ENCODE measurements at places on chromosomes 3 and 15.

DNA sequence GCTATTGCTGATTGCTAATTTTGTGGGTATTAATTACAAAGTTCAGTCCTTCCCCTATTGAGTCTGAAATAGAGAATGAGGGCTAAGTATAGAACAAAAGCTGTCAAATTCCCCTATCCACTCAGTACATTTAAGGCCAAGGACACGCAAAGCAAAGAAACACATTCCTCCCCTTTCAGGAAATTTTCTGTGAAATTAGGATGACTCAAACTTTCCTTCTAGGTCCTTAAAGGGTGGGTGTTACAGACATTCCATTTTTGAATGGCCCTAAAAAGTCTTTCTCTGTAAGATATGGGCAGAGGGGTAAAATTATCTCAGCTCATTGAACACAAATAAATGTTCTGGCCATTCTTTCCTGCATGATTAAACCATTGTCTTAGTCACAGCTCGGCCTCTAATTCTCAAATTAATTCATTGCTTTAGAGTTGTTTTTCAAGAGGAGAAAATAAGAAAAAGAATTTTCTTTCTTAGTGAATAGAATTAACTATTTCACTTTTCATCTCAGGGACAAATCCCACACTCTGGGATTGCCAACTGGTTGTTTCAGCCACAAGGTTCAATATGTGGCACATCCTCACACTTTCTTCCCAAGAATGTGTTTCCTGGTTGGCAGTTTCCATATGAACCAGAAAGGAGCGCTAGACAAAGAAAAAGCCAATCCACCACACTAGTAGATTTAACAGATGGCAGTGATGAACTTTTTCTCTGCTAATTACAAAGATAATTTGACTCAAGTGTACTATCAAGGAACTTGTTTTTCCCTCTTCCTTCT, 424.1 kb downstream of the ZNF385D start:
- DNase-seq: peak; percentile 54

DNA sequence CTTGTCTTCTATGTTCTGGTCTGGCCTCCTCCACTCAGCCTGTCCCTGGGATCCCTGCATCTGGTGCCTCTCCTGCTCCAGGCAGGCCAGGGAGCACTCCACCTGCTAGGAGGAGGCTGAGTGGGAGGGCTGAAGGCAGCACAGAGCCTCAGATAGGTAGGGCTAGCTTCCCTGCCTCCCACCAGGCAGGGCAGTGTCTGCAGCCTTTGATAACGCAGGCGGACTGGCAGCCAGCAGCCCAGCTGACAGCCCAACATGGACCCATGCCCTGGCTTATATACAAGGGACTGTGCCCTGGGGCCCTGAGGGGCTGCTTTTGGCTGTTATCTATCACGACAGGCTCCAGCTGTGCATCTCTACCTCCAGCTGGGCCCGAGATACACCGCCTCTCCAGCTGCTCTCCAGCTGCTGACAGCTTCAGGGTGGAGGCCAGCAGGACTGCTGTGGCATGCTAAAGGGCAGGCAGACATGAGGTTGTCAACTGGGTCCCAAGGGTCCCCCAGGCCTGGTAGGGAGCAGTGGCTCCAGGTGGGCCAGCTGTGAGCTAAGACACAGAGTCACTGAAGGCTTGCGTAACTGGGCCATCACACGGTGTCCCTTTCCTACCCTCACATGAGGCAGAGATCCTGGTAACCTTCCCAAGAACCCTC, 5.2 kb upstream of the CLK3 start:
- peak; percentile 60 for DNase-seq

DNA sequence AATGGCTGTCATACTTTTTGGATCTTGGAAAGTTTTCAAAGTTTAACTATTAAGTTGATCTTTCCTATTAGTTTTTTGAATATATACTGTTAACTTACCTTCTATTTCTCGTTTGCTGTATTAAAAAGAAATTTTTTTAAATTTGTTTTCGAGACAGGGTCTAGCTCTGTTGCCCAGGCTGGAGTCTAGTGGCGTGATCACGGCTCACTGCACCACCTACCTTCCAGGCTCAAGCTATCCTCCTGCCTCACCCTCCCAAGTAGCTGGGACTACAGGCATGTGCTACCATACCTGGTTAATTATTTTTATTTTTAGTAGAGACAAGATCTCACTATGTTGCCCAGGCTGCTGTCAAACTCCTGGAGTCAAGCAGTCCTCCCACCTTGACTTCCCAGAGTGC, 4.6 kb downstream of the KNL1 start:
- DNase-seq: no peak

DNA sequence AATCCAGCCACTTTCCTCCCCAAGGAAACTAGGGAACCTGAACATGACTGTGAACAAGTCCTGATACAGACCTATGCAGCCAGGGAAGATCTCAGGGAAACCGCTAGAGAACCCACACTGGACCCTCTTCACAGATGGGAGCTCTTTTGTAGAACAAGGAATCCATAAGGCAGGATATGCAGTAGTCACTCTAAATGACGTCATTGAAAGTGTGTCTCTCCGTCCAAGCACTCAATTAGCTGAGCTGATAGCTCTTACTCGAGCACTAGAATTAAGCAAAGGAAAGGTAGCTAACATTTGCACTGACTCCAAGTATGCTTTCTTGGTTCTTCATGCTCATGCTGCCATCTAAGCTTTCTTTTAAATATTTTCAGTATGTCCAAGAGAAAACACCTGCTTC, 10.0 kb upstream of the SMCO1 start:
- no peak for DNase-seq

DNA sequence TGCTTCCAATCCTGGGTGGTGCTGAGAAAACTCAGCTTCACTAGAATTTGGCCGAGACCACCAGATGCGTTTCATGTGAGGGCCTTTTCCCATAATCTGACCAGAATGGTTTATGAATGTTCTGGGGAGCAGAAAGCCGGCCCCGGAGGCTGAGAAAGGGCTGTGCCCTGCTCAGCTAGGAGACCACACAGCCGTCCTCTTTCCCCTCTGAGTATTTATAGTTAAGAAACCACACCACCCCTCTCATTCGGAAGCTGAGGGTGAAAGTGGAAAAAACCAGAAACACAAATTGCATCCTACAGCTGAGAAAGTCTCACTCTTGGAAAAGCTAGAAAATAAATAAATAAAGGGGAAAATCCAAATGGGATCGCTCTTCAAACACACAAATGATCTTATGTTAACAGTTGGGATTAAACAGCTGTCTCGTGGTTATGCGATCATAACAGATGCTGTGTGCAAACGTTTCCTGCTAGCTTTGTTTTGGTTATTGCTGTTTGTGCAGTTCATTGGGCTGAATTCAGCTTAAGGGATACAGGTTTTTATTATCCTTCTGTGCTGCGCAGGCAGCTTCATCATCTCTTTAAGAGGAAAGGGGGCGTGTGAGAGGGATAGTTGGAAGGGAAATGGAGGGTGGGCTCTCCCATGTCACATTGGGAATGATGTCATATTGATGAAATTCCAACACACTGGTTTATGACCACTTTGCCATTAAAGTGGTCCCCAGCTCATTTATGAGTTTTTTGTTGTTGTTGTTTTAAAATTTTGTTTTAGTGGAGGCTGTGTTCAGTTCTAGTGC, 1026.2 kb upstream of the NR2F2 start:
- DNase-seq: no peak

GRCh38 chr3:39052583-39052982, 767 bp downstream of the WDR48 start:
- no peak for DNase-seq

DNA sequence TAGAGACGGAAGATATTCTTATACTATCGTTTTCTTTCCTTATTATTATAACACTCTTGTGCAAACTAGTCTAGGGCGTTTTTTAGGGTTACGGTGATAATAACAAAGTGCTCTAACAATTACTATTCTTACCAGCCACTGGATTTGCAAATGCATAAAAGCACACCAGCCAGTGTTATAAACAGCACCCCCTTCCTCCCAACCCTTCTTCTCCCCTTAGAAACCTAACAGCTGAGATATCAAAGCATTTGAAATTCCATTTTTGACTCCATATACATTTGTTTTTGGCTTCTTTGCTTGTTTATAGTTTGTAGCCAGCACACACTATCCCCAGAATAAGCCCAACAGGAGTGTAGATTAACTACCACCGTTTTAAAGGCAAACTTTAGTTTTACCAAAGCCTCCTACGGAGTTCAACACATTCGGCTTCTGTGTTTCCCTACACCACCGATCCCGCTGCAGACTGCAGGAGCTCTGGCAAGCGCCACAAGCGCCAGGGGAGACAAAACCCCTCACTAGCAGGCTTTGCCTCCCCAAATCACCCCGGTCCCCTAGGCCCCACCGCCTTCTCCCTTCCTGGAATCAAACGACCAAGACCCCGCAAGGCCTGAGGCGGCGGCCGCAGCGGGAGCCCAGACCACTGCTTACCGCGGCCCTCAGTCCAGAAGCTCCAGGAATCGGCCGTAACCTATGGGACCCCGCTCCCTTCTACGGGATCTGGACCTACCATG, 461 bp downstream of the COPB2 start:
- DNase-seq: no peak

DNA sequence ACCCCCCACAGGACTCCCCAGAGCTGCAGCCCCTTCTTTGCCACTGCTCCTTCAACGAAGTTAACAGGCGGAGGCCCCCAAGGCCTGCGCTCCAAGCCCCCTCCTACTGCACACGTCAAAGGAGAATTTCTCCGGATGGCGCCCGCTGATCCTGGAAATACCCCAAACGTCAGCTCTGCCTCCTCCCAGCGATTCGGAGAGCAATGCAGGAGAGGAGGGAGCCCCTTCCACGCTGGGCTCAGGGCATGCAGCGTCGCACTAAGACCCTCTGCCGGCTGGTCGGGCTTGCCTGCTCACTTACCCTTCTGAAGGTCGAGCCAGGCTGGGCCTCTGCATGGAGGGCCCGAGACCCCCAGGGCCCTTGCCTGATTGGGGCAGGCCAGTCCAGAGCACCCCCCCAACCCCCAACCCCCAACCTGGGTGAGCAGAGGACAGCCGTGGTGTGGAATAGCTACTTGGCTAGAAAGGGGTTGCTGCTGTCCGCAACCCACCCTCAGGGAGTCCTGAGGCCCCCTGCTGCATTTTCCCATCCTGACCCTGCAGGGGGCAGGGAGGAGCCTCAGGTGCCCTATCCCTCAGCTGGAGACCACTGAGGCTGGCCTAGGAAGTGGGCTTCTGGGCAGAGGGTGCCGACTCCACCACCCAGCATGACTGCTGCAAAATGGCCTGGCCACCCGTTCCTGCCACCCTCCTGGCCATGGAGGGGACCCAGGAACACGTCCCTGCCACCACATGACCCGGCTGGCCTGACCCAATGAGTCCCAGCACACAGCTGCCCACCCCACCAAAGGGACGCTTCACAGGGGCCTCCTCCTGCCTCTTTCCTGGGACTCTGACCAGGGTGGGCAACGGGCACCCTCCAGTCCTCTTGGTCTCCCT, 976 bp downstream of the ATP2B2 start:
- DNase-seq: no peak

Data from retina (tissue), 1 donor.